ENCODE measurements at places on chromosomes 3 and 15.
A peak's percentile ranks its signal among the peaks of the same experiment; 100 is the strongest.

DNA sequence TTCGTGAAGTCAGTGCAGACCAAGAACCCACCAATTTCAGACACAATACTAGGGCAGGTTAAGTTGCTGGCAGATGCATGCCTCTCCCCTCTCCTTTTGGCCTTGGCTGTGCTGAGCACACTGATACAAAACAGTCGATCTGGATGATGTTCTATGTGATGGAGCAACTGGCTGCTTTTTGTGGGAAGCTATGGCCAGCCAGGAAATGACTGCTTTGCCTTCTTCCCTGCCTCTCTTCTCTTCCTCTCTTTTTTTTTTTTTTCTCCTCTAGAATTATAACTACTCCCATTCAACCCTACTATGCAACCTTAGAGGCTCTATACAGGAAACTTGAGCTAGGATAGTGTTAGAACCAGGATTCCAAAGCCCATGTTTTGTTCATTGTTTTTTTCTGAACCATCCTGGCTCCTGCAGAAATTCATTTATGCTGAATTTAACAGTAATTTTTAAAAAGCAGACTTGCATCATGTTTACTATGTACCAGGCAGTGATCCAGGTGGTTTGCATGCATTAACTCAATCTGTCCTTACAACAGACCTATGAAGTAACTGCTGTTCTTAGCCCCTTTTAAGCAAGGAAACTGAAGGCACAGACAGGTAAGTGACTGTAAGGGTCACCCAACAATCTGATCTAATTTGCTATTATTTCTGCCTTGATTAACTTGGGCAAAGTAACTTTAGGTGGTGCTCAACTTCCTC lies 62.9 kb downstream of the PLD1 start:
- DNase-seq, result no peak

GRCh38 chr3:129346695-129347457 lies 68.2 kb downstream of the HMCES start:
- DNase-seq, result no peak

DNA sequence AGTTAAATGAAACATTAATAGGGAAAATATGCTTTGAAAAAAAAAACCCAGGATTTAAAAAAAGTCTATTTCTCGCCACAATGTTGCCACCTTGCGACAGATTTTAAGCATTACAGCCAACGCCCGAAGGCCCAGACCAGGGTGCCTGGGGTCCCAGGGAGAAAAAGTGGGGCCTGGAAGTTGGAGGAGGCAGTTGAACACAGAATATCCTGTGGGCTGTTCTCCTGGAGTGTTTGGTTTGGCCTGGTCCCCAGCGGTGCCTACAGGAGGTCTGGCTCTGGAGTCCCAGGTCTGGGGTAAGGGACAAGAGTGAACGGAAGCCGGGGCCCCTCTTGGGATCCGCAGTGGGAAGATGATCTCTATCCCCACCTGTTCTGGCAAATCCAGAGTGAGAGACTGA lies 3.4 kb downstream of the RNU6-1 start:
- no peak for DNase-seq

- DNase-seq, result no peak
Measured at GRCh38 chr3:141476033-141476432, 10.8 kb upstream of the RASA2 start.

DNA sequence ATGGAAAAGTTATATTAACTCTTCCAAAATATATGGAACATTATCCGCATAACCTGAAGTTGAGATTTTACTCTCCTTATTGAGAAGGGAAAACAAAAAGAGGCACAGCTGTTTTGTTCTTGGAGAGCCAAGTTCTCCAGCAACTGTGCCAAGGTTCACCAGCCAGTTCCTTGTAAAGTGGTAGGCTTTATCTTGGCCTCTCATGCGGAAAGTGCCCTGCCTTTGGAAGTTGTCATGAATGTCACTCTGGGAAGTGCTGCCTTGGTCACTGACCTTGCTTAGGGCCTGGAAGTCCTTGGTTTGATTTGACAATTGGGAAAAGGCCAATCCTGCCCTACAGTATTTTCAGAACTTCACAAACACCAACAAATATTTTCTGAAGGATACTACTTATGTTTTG lies 44.2 kb upstream of the THRB start:
- no peak for DNase-seq

DNA sequence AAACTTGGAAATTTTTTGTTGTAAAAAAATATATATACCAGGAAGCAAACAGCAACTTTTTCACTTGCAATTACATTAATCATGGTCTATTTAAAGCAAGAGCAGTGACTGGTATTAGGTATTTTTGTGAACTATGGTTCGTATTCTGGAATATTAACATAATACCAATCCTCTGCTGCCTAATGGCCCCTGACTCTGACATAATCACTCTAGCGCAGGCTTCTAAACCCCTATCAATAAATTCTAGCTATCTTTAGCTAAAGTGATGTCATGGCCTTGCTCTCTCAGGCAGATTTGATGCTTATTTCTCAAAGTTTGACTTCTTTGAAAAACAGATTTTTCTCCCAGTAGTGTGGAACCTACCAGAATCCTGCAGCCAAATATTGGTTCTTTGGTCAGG lies 808.3 kb downstream of the VGLL3 start:
- DNase-seq, result no peak

DNA sequence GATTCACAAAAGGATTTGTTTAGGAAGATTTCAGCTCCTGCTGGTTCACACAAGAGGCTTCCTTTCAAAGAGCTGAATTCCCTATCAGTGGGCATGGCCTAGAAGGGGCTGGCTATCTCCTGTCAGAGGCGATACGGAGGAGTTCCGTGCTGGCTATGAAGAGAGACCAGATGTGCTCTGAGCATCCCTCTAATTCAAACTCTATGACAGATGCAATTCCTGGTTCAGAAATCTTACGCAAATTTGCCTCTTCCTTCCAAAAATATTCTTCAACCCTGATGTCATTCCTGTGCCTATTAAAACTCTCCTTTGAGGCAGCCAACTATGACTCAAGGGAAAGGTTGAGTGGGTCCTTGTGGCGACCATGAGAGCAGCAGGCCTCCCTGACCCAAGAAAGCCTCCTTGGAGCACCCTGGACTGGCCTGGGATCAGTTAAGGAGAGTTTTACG lies 139.3 kb upstream of the HES1 start:
- DNase-seq, result no peak

DNA sequence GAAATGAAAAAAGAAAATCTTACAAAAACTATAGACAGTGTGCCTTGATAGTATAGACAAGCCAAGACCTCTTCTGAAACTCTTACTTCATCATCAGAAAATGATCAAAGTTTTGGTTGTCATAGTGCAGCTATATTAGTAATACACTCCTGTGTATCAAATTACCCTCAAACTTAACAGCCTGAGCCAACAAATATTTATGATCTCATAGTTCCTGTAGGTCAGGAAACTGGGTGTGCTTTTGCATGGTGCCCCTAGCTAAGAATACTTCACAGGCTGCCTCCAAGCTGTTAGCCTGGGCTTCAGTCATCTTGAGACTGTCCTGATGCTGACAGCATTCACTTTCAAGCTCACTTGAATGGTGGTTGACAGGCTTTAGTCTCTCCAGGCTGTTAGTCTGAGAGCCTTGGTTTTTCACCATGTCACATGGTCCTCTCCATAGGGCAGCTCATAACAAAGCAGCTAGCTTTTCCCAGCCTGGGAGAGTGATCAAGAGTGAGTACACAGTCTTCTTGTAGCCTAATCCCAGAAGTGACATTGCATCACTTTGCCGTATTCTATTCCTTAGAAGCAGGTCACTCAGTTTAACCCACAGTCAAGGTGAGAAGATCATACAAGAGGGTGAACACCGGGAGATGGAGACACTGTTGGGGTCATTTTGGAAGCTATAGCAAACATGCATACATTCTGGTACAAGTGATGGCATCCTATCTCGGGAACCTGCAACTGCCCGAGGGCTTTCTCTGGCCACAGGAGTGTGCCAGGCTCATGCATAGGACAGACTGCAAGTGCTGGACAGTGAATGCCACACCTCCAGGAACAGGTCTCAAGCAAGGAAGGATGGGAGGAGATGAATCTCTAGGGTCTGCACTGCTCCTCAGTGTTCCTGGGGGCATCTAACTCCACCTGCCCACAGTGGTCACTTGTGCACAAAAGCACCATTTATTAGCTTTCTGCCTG lies 173.4 kb upstream of the CADPS start:
- DNase-seq, result peak; percentile 3

DNA sequence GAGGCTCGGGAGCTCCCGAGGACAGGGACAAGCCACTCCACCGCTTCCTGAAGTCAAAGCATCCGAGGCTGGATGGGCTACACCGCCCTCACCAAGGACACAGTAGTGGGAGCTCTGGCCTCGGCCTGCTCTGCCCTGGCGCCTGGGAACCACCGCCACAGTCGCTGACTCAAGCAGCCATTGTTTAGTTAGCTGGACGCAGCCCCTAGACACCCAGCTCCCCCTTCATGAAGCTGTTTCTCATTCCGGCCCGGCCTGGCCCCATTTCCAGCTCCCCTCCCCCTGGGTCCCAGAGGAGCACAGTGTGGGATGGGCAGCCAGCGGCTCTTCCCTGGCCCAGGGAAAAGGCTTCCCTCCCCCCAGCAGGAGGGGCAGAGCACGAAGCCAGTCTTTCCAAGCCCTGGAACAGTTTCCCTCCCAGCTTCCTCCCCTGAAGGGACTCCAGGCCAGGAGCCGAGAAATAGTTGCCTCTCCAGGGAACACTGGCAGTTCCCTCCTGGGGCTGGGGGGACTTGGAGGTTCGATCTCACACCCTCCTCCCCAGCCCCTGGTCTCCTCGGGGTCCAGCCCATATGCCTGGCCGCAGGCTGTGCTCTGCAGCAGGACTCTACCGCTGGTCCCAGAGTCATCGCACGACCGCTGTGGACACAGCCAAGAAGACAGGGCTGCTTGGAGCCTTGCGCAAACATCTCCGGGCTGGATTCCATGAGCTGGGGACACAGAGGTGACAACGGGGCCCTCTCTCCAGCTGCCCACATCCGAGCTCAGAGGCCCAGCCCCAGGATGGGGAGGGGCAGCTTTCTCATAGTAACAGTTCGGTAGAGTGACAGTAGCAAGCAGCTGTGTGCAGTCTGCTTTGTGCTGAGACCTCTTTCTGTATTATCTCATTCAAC lies 10.0 kb downstream of the PLXND1 start:
- no peak for DNase-seq

GRCh38 chr3:112651516-112651915 lies 10.6 kb upstream of the CCDC80 start:
- no peak for DNase-seq

- DNase-seq, result no peak
Measured at GRCh38 chr3:32336113-32336498, 55.5 kb upstream of the CMTM7 start.

- DNase-seq, result no peak
Measured at GRCh38 chr15:57403017-57403416, 26.7 kb downstream of the CGNL1 start.

DNA sequence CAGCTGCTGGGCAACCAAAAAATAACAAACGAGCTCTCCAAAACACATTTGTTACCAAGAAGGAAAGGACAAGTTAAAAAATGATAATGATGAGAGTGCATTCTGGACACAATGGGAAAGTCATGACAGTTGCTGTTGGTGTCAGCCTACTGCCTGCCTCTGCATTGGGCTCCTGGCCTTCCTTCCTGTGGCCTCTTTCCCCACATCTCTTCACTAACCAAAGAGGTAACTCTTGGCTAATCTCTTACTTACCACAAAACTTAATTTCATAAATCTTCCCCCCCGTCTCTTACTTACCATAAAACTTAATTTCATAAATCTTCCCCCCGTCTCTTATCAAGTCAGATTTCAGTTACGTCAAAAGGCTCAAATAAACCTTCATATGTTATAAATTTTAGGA lies 58.6 kb downstream of the AGTR1 start:
- no peak for DNase-seq

GRCh38 chr15:55789066-55789660 lies 46.2 kb upstream of the PRTG start:
- no peak for DNase-seq

- DNase-seq, result no peak
Measured at GRCh38 chr3:152113992-152114651, 154.6 kb upstream of the MBNL1 start.

DNA sequence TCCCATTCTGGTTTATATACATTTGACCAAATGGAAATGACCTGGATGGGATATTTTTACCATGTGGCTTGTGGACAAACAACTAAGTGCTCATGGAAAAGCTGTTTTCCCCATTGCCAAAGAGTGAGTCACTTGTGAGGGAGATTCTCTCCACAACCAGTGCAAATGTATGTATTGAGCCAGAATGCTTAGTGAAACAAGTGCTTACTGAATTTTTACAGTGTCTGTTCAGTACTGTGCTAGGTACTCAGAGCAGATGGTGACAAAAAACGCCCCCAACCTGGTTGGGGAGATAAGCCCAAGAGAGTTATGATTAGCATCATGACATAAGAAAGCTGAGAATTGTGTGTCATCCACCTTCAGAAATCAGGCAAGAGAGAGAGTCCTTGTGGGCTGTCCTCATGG lies 2.3 kb downstream of the CHP1 start:
- peak; percentile 48 for DNase-seq

GRCh38 chr3:139524841-139525636 lies 14.5 kb downstream of the RBP1 start:
- DNase-seq, result no peak

DNA sequence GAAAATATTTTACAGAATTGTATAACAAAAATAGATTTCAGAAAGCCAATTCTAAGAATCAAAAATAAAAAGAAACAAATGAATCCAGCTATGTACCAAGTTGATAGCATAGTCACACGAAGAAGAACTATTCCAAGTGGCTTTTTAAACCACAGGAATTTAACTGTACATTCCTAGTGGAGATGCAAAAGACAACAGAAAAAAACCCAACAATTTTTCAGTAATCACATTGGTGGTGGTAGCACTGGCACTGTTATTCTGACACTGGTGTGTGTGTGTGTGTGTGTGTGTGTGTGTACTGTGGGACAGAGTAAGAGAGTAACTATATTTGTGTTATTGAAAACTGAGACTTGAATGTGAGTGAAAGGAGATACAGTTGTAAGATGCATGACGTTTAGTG lies 9.1 kb downstream of the BFSP2 start:
- DNase-seq, result no peak
